ENCODE measurements at places on chromosomes 7 and 10.

DNA sequence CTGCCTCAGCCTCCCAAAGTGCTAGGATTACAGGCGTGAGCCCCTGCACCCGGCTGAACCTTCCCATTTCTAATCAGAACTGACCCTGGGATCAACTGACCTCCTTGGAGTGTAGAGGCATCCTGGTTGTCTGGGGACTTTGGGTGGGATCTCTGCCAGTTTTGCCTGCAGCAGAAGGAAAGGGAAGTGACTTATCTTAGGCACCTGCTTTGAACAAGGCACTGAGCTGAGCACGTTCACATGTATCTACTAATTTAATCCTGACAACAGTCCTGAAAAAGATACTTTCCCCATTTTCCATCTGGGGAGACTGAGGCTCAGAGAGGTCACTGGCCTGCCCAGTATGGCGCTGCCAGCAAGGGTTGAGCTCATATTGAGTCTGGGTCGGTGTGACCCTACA, 153.4 kb downstream of the CUX1 start:
- DNase-seq, result no peak

GRCh38 chr10:28569506-28570159, 36.7 kb downstream of the WAC start:
- DNase-seq, result no peak

DNA sequence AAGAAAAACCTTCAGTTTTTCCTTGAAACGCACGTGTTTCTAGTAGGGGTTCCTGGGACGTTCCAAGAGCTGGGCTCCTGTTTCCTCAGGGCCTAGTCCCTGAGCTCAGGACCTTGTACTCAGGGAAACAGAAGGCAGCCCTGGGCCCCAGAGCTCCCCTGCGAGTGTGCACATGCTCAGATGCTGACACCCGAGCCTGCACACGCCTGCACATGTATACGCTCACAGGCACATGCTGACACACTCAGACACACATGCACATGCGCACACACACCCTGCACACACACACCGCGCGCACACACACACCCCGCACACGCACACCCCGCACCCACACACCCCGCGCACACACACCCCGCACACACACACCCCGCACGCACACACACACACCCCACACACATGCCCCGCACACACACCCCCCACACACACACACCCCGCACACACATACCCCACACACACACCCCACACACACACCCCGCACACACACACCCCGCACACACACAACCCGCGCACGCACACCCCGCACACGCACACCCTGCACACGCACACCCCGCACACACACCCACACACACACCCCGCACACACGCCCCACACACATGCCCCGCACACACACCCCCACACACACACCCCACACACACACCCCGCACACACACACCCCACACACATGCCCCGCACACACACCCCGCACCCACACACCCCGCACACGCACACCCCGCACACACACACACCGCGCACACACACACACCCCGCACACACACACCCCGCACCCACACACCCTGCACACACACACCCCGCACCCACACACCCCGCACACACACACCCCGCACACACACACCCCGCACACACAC, 52.2 kb downstream of the CALML3 start:
- no peak for DNase-seq

DNA sequence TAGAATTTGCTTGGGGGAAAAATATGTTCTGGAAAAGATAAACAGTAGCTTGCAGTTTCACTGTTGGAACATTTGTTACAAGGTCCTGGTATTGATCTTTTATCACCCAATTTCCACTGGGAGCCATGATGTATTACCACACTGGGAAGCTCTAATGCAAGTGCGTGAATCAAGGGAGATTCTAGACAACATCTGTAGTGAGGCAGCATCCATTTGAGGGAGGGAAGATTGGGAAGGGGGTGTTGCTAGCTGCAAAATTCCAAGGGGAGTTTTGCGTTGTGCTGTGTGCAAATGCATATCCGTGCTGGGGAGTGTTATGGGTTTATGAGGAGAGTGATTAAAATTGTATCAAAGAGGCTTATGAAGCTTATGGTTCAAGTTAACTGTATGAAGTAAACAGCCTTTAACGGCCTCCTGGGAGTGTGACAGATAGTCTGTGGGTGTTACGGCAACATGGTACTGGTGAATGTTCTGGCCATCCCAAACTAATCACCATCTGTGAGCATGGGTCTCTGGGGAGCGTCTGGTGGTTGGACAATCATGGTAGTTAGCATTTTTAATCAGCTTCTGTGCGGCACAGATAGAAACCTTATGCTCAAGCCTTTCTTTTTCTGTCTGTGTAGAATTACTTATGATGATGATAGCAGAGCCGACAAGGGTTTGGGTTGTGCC, 601.9 kb upstream of the GALNT17 start:
- no peak for DNase-seq

DNA sequence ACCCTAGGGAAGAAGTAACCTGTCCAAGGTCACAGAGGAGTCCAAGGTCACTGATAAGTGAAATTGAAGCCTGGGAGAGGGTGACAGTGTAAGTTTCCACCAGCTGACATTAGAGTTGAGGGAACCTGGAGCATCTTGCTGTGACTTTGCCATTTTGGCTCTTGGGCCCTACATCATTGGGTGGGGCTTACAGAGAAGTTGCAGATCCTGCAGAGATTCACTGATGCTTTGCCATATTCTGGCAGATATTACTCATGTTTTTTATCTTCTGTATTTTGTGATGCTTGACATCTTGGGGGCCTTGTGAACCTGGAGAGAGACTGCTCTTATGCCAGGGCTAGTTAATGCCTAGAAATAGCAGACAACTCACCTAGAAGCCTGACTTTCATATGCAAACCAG, 36.5 kb downstream of the SMKR1 start:
- no peak for DNase-seq

DNA sequence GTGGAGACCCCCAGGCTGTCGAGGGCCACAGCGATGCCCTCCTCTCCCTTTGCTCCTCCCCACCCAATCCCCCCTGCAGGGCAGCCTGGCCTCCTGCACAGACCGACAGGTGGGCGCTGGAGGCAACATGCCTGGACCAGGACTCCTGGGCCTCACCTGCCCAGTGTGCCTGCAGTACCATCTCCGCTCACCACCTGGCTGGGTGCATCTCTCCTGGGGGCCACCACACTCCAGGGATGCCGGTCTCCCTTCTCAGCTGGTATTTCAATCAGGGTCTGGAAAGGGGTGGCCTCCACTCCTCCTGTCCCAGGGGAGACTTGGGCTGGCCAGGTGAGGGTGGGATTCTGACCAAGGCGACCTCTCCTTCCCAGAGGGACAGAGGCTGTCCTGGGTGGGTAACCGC, 17.2 kb upstream of the CFAP46 start:
- DNase-seq, result no peak

GRCh38 chr10:103147645-103148044, 45.4 kb downstream of the NT5C2 start:
- no peak for DNase-seq

Data from activated T-cell treated with anti-CD3 and anti-CD28 coated beads for 1 hour (primary cell).